Stimulated activated CD4-positive, alpha-beta T cell treated with anti-CD3 and anti-CD28 coated beads, Interleukin-2, amount 100 ng/mL, for 48 hours (primary cell): ENCODE measurements at places on chromosomes 11 and 22.

GRCh38 chr11:98307827-98308491 is 712.8 kb upstream of the CNTN5 start:
- DNase-seq: no peak

- DNase-seq: no peak
Measured at GRCh38 chr11:94184846-94185245, 56.2 kb downstream of the PANX1 start.

DNA sequence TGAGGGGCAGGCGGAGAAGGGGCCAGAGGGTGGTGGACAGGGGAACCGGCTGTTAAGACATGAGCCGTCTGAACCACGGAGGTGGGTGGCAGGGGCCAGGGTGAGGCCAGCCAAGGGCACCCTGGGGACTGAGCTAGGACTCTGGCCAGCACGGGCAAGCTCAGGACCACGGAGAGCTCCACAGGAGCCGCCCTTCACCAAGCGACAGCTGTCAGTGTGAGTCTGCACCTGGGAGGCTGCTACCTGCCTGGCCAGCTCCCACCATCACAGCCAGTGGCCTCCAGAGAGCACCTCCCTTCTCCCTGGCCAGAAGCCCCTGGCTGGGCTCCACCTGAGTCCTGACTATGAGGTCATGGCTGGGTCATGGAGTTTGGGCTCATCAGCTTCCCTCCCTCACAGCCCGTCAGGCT is 21.6 kb downstream of the MGAT3 start:
- no peak for DNase-seq

DNA sequence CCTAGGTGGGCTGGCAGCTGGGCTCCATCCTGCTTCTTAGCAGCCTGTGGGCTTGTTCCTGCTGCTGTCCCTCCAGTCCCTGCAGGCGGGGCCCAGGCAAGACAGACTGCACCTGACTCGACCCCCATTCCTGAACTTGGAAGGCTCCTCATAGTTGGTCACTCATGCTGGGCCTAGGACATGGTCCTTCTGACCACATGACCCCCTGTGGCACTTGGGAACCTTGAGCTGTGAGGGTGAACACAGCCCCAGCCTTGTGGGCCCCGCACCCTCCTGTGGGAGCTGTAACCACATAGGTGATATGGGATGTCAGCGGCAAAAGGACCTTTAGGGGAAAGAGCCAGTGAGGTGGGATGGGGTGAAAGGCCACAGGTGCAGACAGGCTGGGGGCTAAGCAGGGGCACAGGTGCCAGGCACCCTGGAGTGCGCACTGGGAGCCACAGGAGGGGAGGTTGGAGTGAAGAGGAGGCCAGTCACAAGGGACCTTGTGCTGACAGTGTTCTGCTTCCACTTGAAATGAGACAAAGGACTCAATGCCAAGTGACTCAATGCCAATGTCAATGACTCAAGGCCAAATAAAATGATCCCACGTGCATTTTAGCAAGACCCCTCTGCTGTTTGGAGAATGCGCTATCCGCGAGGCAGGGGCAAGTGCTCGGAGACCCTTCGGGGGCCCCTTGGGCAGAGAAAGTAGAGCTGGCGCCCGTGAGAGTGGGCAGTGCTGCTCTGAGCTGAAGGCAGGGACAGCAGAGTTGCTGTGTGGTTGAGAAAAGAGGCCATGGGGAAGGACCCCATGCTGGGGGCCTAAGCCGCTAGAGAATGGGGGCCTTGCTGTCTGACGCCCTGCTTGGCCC is 90.7 kb downstream of the MORC2 start:
- DNase-seq: no peak

DNA sequence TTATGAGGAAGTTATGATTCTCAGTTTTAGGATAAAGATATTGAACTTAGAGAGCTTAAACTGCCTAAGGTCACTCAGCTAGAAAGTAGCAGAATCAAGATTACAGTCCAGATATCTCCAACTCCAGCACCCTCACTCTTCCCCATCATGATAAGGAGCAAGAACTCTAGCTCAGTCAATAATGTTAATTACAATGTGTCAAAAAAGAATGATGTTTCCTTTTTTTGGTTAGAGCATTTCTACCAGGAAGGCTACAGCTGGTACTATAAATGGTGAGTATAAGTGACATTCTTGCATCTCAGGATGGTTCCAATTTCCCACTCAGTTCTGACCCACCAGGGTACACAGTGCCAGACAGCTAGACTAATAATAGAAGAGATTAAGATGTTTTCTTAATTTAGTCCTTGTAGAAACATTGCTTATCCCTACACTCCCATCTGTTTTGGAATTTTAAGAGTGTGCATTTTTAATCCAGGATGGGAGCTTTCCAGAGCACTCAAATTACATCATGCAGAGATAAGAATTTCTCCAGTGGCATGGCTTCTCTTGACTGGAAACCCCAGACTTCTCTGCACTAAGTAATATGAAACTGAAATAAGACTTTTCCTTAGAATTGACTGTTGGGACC is 21.6 kb upstream of the BBOX1 start:
- no peak for DNase-seq

DNA sequence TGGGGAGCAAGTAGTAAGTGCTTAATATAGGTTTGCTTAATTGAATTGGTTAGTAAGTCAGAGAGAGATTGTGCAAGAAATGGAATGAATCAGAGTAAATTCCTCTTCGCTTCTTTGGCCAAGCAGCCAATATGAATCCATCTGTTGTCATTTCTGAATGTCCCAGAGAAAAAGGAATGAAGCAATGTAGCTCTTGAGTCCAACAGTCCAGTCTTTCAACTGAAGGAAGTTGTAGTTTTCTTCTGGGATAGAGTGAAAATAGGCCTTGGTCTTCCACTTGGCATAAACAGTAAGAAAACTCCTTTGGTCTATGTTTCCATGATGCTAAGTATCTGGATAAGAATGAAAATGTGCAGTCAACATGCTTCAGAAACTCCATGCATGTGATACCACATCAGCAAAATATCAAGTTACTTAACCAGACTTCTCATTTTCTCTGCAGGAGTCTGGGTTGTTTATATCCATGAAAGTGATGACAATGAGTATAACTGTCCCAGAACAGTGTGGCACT is 1.8 kb upstream of the FIBIN start:
- DNase-seq: no peak
